ENCODE measurements at places on chromosomes 6 and 20. TPM values are rescaled to one million over a fixed set of nuclear protein-coding genes. Genes with fewer than 3 reads are reported as not detected.

OR2H2 gene
- total RNA-seq = not detected

PRRC2A gene
- total RNA-seq = 186 TPM

SYCP2 gene
- 3.2 TPM for total RNA-seq

PRDM1 gene
- total RNA-seq = 18.2 TPM

SASH1 gene
- 97.2 TPM for total RNA-seq

EFCAB8 gene
- 1.0 TPM for total RNA-seq

RIMS4 gene
- total RNA-seq = 0.44 TPM

RNF39 gene
- 0.65 TPM for total RNA-seq

Data from ureter (tissue), 1 donor.